A549 treated with CpdA at 1 μM for 4 hours (cell line): ENCODE measurements at places on chromosomes 16 and 17. TPM values are rescaled to one million over a fixed set of nuclear protein-coding genes. Genes with fewer than 3 reads are reported as not detected.

RRAD gene
- total RNA-seq, result 7.2 to 19.8 TPM (median 11.7 TPM) in 5 replicates

TRPV2 gene
- total RNA-seq, result 0.42 to 0.69 TPM (median 0.59 TPM) in 5 replicates

CHST4 gene
- total RNA-seq, result 0.06 to 0.20 TPM (median 0.06 TPM) in 4 of 5 replicates, not detected in the other

BMERB1 gene
- total RNA-seq, result 70.6 to 109 TPM (median 86.2 TPM) in 5 replicates

CHST5 gene
- total RNA-seq, result 0.03 TPM in 1 of 5 replicates, not detected in the others

MPP2 gene
- total RNA-seq, result 1.3 to 2.4 TPM (median 2.1 TPM) in 5 replicates

CPPED1 gene
- 19.4 to 21.5 TPM (median 20.5 TPM) in 5 replicates for total RNA-seq
